Right lobe of liver (tissue), 6 donors: ENCODE measurements at places on chromosomes 7 and 10. TPM values are rescaled to one million over a fixed set of nuclear protein-coding genes. Genes with fewer than 3 reads are reported as not detected.
A peak's percentile ranks its signal among the peaks of the same experiment; 100 is the strongest.

- no peak for DNase-seq
Measured at GRCh38 chr7:26583094-26583648, 281.2 kb downstream of the SKAP2 start.

DNA sequence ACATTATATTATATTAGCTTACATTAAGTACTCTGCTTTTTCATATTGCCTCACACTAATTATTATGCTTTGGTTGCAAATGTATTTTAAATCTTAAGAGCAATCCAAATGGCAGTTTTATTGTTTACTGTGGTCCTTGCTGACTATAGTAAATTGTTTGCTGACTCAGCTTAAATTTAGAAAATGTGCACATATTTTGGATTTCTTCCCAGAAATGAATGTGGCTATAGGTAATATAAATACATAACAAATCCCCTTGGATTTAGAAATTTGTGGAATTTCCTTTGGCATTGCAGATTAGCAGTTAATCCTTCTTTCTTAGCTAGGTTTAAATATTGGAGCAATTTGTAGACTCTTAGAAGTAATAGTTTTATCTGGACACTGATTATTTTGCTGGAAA is 565.8 kb downstream of the NRG3 start:
- no peak for DNase-seq

GRCh38 chr10:97333351-97333600 is 1.3 kb downstream of the FRAT2 start:
- DNase-seq = no peak

Gene ZNF736
- 4.1 TPM for total RNA-seq

DNA sequence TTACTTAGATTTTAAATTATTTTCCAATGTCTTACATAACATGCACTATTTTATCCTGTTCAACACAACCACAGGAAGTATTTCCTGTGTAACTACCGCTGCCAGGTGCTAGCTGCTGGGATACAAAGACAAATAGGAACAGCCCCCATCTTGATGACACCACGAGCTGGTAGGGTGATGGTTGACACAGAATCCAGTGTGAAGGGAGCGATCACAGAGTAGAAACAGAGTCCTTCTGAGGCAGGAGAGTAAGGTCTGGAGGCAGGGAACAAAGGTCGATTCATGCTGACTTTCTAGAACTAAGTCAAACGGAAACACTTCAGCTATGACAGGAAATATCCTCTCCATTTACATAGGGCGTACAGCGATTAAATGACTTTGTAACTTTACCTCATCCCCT is 232.3 kb downstream of the ADAM12 start:
- DNase-seq = no peak

- no peak for DNase-seq
Measured at GRCh38 chr10:34089253-34089652, 725.8 kb downstream of the PARD3 start.

Gene CYP2C19
- total RNA-seq = 12.2 TPM

Gene DEPP1
- 81.5 TPM for total RNA-seq

Gene CDH23
- total RNA-seq = 19.7 TPM

DNA sequence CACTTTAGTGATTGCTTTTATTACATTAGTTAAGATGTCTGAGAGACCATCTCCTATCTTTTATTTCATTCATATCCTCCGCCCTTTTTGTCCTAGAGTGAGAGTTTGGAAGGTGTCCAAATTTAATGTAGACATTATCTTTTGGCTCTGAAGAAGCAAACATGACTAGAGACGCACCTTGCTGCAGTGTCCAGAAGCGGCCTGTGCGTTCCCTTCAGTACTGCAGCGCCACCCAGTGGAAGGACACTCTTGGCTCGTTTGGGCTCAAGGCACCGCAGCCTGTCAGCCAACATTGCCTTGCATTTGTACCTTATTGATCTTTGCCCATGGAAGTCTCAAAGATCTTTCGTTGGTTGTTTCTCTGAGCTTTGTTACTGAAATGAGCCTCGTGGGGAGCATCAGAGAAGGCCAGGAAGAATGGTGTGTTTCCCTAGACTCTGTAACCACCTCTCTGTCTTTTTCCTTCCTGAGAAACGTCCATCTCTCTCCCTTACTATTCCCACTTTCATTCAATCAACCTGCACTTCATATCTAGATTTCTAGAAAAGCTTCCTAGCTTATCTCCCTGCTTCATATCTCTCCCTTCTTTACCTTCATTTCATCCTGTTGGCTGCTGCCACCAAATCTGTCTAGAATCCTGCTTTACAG is 10.4 kb upstream of the CLCN1 start:
- DNase-seq = peak; percentile 89

- no peak for DNase-seq
Measured at GRCh38 chr7:68604541-68604940, 993.7 kb upstream of the AUTS2 start.

DNA sequence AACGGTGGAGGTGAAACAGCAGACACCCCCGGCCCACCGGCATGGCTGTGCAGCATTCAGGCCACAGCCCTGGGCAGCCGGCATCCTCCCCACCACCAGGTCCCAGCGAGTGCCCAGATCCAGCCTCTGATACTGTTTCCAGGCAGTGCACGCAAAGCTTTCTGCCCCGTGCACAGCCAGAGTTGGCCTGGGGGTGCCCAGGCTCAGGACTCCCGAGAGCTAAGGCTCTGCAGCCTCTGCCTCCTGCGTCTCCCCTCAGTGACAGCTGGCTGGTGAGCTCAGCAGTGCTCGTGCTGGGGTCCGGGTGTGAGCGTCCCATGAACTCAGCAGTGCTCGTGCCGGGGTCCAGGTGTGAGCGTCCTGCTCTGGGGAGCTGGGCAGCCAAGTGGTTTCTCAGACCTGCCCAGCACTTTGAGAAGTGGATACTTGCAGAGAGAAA is 65.4 kb downstream of the CFAP46 start:
- peak; percentile 40 for DNase-seq

DNA sequence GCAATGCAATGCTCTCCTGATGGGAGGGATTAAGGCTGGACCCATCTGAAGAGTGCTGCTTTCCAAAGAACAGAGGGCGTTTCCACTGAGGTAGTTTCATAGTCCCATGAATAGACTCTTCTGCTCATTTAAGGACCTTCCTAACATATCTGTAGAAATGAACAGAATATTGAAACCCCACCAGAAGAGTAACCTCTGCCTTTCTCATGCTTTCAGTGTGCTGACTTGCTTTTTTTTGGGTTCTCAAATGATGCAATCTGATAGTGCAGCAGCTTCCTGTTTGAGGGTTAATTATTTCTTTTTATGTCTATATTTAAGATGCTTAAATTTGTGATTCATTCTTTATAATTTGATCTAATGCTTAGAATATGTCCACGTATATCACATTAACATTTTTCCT is 82.2 kb downstream of the GATA3 start:
- DNase-seq = no peak
